ENCODE measurements at places on chromosomes 1 and 21.

DNA sequence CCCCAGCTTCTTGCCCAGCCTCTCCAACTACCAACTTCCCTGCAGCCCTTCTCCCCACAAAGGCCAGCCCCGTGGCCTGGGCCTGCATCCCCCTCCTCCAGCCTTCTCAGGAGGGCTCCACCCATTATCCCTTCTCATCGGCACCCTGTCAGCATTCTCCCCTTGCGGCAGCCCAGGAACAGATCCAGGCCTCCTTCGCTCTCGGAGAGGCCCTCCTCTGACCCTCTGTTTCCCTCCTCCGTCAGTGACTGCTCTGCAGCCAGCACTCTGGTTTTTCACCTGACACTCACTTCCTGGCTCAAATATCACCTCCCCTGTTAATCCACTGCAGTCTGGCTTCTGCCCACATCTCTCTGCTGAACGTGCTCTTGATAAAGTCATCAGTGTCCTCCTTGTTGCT, 17.5 kb downstream of the ADGRB2 start:
- no peak for DNase-seq

DNA sequence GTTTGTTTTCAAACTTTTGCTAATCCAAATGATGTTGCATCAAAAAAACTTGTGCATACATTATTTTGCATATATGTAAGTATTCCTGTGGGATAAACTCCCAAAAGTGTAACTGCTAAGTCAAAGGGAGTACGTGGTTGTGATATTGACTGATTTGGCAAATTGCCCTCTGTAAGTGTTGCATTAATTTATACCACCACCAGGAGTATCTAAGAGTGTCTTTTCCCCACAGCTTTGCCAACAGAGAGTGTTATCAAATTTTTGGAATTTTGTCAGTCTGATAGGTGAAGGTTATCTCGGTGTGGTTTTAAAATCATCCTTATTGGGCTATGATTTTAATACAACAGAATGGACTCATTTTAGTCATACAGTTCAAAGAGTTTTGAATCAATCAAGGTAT, 30.1 kb upstream of the PARP1 start:
- DNase-seq = no peak

DNA sequence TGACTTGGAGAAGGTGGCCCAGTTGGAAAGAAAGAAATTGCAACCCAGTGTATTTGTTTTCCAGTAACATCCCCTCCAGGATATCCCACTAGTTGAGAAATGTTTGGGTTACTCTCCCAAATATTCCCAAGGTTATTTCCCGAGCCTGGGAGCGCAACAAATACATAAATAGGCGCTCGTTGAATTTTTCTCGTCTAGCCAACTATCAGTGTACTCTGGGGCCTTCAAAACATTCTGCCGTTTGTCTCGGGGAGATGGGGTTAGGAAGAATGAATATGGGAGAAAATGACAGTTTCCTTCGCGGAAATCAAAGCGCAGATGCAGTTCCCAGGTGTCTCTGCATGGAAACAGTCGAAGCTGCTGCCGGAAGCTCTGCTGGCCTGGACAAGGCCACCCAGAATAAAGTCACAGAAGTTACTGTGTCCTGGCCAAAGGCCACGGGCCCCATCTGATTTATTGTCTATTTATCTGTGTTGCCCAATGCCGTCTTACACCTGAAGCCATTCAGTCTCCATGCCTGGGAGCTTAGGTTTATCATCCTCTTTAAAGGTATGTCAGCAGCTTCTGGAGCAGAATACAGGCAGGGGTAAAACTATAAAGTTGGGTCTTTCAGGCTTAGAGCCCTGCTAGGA, 1.0 kb downstream of the C1orf115 start:
- DNase-seq = no peak

GRCh38 chr21:26795866-26796329, 49.3 kb downstream of the ADAMTS1 start:
- no peak for DNase-seq
